Left cardiac atrium (tissue), 4 donors: ENCODE measurements at places on chromosomes 3 and 15. TPM values are rescaled to one million over a fixed set of nuclear protein-coding genes. Genes with fewer than 3 reads are reported as not detected.

The RBP2 gene
- not detected for total RNA-seq

The SCG3 gene
- 0.15 TPM for total RNA-seq

The AGBL1 gene
- not detected for total RNA-seq

The CHST13 gene
- total RNA-seq = 0.60 TPM

The ZCWPW2 gene
- total RNA-seq = 2.5 TPM

The SENP8 gene
- 3.6 TPM for total RNA-seq

- no peak for DNase-seq
Observed at GRCh38 chr3:13598926-13599886, 50.3 kb downstream of the FBLN2 start.

GRCh38 chr3:17931131-17931530 lies 188.7 kb upstream of the TBC1D5 start:
- no peak for DNase-seq

DNA sequence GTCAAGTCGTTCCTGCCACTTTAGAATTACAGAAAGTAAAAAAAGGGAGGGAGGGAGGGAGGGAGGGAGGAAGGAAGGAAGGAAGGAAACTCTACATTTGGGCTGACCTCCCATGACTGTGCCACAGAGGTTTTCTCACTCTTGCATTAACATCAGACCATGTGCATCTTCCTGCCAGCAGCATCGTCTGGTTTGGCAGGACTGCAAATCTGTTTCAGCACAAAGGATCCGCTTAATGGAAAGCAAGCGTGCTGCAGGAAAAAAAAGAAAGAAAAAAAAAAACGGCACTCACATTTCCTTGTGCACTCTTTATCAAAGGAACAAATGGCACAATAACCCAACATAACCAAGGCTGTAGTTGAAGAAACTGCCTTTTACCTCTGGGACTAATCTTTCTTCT lies 148.8 kb upstream of the HES1 start:
- no peak for DNase-seq

GRCh38 chr3:116630494-116630893 lies 79.1 kb upstream of the TUSC7 start:
- DNase-seq = no peak

DNA sequence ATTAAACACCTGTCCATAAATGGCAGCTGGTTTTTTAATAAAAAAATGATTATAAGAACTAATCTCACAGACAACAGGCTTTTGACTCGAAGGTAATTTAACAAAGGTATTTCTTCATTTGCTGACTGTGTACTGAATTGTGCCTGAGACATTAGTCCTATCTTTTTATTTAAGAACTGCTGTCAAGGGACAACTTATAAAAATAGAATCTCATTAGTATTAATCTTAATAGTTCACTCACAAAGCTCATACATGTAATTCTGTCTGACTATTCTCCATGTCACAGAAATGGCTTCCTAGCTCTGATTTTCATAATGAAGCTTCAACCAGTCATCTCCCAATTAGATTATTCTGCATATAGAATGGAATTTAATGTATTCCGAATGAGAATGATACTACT lies 276.9 kb upstream of the PDZRN3 start:
- no peak for DNase-seq

DNA sequence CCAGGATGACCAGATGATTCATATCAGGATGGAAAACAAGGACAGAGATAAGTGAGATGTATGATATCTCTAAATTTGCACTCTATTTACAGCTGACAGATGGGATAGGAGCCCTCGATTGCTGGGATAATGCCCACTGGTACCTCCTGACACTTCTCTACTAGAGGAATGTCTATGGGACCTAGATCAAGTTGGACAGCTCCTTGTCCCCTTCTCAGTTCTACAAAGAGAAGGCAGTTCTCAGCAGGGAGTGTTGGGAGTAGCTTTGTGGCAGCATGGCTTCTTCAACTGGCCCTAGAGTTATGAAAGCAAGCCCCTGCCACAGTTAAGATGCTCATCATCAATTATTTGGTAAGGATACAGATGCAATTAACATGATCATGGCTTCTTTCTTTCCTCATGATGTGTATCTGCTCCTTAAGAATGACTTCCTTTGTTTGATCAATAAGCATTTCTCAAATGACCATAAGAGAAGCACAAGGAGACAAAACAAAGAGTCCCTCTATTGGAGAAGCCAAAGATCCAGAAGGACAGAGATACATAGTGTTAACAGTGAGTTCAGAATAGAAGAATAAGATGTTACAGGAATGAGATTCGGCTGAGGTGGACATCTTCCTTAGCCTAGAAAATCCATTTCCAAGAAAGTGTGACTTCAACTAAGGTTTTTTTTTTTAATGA lies 481.3 kb downstream of the NAALADL2 start:
- DNase-seq = no peak

GRCh38 chr15:49439678-49440395 lies 16.8 kb downstream of the FGF7 start:
- DNase-seq = no peak

DNA sequence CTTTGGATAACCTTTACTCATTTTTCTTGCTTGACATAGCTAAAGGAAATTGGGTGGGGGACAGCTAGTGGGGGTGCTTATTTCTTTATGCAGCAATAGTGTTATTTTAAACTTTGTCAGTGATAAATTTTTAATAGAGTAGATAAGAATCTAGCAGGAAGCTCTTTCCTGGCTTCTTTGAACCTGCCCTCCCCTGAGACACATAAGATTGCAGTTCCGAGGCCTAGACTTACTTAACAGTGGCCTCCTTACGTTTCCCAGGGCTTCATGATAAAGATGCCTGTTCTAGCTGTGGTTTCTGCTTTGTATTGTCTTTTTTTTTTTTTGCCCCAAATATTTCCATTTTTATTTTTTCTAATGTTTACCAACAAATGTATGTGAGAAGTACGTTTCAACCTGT lies 170.1 kb downstream of the VPS8 start:
- DNase-seq = no peak

DNA sequence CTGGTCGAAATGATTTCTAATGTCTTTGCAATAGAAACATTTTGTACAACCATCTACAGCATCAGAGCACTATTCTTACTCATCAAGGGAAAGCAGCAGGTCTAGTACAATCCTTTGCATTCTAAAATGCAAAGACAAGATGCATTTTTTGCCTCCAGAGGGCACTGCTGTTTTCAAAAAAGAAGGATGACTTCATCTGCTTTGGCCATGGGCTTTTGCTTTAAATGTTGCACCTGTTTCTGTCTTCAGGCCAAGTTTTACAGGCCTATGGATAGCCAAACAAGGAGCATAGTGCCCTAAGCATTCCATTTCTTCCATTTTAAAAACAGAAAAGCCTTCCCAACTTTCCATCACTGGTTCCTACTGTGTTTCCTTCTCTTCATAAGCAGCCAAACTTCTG lies 3.4 kb downstream of the PARP9 start:
- no peak for DNase-seq

- DNase-seq = no peak
Observed at GRCh38 chr15:68999091-68999490, 15.4 kb upstream of the NOX5 start.

DNA sequence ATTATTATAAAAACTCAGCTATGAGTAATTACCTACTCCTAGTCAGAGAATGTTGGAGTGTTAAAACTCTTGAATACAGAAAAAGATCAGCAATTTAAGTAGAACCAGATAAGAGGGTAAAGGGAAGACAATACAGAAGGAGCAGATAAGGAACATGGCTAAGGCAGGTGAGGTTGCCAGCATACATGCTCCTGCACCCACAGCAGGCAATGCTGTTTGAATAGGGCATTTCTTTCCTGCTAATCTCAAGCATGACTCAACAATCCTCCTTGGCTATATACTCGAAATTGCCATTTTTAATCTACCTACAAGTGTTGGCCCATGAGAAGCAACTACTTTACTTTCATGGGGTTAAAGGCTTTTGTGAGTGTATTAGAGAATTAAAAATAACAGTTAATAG lies 494.5 kb downstream of the DIPK2A start:
- DNase-seq = no peak

- no peak for DNase-seq
Observed at GRCh38 chr3:184503647-184504046, 57.9 kb upstream of the EPHB3 start.

GRCh38 chr15:43799945-43800285 lies at the start of gene SERINC4:
Gene SERINC4 (minus strand): TSS chr15:43800220. CDS start chr15:43799986, 234 bp downstream.
- DNase-seq = no peak

DNA sequence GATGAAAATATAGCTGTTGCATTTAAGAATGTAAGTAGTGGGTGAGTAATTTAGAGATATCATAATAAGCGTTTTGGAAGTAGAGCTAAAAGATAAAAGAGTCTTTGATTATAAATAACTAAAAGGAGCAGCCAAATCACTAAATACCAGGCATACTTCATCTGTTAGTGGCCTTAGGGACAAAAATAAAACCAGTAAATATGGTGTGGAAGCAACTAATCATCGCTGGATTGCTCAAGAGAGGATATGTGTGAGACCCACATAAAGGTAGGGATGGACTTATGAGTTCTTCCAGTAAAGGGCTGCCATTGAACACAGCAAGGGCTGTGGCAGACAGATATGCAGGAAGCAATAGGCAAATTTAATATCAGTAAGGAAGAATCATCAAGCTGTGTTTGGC lies 356.2 kb downstream of the CNTN4 start:
- no peak for DNase-seq

DNA sequence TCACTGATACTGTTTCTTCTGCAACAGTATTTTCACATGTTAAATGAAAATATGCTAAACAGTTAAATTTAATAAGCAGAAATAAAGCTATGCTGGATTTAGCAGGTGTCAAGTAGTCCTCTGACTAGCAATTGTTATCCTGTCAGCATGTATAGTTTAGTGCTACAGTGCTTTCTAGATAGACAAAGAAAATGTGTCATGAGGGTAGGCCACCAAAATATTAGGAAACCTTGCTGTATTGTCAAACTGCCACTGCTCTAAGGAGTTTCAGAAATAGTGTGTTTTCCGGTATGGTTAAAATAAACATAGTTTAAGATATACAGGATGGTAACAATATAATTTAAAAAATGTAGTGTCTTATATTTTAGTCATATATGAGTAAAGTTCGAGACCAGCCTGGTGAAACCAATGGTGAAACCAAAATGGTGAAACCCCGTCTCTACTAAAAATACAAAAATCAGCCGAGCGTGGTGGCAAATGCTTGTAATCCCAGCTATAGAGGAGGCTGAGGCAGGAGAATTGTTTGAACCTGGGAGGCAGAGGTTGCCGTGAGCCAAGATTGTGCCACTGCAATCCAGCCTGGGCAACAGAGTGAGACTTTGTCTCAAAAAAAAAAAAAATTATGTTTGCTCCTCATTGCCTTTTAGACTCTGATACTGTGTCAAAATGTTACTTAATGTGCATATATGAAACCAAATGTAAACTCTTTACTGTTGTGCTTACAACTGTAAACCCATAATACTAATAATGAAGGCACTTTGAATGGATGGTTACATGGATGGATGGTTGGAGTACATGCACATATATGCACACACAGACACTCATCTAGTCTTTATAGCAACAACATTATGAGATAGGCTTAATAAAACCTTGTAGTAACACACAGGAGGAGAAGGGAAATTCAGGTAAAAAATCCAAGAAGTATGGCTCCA lies 204.8 kb downstream of the RSRC1 start:
- no peak for DNase-seq
